ENCODE measurements at places on chromosomes 12 and 14. TPM values are rescaled to one million over a fixed set of nuclear protein-coding genes. Genes with fewer than 3 reads are reported as not detected.

EIF4B gene
- 584 TPM for total RNA-seq

GRCh38 chr12:12745576-12746211 lies 28.5 kb downstream of the CDKN1B start:
- no peak for DNase-seq

DCD gene
- total RNA-seq: not detected

- DNase-seq: peak; percentile 4
These were observed 1787.2 kb upstream of the SEL1L start for GRCh38 chr14:83320837-83321236.

DNA sequence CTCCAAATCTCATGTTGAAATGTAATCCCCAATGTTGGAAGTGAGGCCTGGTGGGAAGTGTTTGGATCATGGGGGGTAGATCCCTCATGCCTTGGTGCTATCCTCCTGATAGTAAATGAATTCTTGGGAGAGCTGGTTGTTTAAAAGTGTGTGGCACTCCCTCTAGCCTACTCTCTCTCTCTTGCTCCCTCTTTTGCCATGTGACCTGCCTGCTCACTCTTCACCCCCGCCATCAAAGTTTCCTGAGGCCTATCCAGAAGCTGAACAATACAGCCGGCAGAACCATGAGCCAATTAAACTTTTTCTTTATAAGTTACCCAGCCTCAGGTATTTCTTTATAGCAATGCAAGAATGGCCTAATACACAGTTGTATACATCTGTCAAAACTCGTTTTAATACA lies 62.5 kb downstream of the BCL2L14 start:
- DNase-seq: peak; percentile 31

DNA sequence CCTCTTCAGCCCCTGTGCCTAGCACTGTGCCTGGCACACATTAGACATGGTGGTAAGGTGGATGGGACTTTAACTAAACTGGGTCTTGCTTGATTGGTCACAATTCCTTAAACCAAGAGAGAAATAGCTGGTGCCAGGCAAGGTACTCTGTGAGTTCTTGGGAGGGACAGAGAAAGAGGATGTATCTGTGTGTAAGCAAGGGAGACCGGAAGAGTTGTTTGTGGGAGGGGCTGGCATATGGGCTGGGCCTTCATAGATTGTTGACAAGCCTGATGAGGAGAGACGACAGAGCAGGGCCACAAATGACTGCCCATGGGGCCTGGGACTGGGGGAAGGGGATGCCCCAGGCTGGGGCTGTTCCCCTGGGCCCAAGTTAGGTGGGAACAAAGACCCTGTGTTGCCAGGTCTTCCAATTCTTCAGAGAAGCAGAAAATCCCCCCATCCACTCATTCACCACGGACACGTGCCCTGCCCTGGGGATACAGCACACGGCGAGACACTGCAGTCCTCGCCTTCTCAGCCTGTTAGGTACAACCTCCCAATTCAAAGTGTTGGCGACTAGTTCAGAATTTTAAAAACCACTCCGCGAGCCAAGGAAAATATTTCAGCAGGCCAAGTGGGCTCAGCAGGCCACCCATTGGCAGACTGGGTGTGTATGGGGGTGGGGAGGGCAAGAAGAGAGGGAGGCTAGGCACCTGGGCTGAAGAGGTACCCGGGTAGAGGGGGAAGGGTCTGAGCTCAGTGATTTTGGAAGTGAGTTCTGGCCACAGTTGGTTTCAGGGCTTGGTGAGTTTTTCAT lies 11.4 kb upstream of the CYP46A1 start:
- DNase-seq: peak; percentile 44

- no peak for DNase-seq
These were observed 13.2 kb downstream of the RPS6KA5 start for GRCh38 chr14:91047174-91047753.

KCNH3 gene
- 0.12 TPM for total RNA-seq

DNA sequence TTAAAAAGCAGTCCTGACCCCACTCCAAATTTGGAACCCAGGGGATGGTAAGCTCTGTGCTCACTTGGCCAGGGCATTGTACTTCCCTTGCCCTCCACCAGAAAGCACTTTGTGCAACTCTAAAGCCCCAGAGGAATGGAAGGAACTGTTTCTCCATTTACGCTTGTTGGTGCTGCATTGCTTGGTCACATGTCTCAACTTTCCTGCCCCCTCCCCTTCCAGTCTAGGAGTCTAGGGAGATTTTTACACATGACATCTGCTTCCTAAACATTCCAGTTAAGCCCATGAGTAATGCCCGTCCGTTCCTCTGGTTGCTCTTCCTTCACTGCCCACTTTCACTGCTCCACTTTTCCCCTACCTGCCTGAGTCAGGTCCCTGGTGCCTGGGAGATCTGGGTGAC lies 92.6 kb upstream of the MAP1LC3B2 start:
- no peak for DNase-seq

DNA sequence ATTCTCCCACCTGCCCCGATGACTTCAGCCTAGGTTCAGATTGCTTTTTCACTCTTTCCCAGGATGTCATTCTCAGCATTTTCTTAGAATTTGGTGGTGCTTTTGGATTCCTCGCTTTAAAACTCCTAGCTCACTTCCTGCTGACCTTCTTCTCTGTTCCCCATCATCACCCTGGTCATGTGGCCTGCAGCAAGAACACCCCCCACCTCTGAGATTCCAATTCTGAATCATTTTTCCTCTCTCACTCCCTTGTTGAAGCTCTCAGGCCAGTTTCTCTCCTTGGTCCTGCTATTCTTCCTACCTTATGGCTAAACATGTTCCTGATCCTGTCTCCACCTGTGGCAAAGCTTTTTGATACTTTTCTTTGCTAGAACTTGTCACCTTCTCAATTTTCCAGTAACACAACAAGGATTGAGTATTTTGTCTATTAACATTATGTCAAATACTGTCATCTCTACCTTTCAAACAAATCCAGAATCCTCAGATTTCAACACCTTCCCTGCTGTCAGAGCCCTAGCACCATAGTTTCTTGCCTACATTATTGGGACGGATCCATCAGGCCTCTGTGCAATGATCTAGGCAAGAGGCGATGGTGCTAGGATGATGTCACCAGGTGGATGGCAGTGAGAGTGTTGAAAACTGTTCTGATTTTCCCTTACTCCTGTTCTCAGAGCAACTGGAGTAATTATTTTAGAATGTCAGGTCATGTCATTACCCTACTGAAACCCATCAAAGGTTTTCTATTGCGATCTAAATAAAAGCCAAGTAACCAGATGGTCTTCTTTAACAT lies 233.7 kb downstream of the MON2 start:
- DNase-seq: no peak

GRCh38 chr12:99343960-99344359 lies 303.6 kb upstream of the GARIN6 start:
- no peak for DNase-seq

- DNase-seq: no peak
These were observed 94.5 kb downstream of the SCARB1 start for GRCh38 chr12:124769163-124769530.

ENDOU gene
- total RNA-seq: not detected

GRCh38 chr14:60590991-60591414 lies 58.3 kb downstream of the SIX1 start:
- peak; percentile 38 for DNase-seq

DNA sequence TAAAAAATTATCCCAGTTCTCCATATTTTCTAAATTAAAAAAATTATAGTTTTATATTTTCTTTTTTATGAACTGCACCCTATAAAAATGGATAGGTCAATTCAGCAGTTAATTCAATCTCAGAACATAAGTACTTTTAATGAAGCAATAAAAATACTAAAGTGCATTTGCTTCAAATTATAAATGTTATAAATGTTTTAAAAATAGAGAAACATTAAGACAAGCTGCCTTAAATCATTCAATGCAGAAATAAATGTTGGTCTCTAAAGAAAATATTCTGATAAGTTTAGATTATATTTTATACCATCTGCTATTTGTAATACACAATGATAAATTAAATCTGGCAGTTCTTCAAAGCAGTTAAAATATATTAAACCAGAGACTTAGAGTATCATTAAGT lies 65.6 kb downstream of the ZC3H14 start:
- no peak for DNase-seq

- peak; percentile 1 for DNase-seq
These were observed 939.0 kb upstream of the ATXN7L3B start for GRCh38 chr12:73598626-73599025.

PZP gene
- not detected for total RNA-seq

GRCh38 chr12:100720016-100720654 lies 74.4 kb upstream of the ANO4 start:
- no peak for DNase-seq

RASSF9 gene
- total RNA-seq: 0.35 TPM

DNA sequence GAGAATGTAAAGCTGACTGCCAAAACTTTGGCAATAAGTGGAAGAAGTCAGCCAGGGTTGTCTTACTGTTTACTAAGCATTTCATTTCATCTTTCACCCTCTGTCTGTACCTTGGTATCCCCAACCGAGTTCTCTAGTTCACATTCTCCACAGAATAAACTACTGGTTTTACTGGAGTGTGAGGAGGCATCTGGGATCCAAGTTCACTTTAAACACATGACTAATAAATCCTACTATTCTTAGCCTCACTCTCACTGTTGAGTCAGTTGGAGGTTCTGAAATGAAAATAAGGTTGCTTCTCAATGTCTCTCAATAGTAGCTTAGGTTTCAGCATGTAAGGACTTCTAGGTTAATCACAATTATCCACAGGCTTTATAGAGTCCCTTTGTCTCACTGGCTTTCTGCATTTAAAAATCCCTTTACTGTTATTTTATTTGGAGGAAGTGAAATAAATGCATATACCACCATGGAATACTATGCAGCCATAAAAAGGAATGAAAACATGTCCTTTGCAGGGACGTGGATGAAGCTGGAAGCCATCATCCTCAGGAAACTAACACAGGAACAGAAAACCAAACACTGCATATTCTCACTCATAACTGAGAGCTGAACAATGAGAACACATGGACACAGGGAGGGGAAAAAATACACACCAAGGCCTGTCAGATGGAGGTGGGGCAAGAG lies 95.8 kb downstream of the EPS8 start:
- DNase-seq: no peak

PPM1A gene
- 42.8 TPM for total RNA-seq

GRCh38 chr14:99028041-99028440 lies 244.0 kb downstream of the BCL11B start:
- DNase-seq: no peak

GRCh38 chr14:37194698-37195097 lies 3.0 kb upstream of the MIPOL1 start:
- no peak for DNase-seq

DNA sequence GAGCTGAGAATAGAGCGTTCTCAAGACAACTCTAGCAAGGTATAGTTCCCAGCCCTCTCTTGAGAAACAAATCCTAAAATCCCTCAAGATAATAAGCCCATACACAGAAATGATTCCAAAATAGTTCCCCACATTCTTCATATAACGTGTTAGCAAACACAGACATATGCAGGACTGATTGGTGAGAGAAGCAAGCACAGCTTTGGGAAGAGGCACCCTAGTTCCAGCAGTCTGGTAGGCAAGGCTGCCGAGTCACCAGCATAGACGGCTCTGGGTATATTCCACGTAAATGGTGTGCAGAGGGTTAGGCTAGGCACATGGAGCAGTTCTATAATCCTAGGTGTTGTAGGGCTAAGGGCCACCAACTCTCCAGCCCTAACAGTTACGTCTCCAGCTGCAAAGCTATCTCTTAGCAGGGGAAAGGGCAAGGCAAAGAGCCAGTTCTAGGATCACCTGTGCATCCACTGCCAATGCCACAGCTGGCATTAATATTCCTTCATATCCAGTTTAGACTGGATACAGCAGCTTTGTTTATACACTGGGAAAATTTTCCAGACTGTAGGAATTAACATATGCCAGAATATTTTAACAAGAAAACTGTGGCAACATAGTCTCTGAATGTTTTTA lies 52.9 kb downstream of the SH2B3 start:
- DNase-seq: no peak

DNA sequence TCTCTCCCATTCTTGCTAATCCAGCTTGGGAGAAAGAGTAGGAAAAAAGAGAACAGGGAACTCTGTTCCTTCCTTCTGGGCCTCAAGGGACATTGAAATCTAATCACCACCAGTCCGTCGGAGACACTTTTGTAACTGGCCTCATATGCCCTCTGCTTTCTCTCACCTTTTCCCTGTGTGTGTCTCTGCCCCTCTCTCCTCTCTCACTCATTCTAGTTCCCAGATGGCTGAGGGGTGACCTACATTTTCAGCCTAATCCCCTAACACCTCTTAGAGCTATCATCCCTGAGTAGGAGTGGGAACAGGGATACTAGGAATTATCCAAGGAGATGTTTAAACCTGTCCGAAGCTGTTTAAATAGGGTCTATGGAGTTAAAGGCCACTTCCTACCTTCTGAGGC lies 8.9 kb upstream of the PCK2 start:
- DNase-seq: no peak

DNA sequence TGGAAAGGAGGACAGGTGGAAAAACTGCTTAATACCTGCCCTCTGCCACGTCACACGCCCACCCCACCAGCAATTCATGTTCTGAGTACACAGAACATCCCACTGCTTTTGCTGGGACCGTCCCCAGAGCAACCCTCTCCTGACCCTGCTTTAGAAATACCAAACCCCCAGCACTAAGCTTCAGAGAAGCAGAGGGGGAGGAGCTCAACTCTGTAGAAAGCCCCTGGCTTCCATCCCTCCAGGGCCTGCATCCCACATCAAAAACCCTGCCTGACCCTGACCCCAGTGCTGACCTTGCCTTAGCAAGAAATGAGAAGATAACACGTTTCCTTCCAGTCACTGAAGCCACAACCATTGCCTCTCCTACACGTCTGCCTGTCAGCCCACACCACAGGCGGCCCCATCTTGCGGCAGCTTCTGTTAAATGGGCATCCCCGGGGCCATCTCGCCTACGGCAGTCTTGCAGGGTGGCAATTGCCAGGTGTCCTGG lies 19.7 kb downstream of the VDR start:
- no peak for DNase-seq

DNA sequence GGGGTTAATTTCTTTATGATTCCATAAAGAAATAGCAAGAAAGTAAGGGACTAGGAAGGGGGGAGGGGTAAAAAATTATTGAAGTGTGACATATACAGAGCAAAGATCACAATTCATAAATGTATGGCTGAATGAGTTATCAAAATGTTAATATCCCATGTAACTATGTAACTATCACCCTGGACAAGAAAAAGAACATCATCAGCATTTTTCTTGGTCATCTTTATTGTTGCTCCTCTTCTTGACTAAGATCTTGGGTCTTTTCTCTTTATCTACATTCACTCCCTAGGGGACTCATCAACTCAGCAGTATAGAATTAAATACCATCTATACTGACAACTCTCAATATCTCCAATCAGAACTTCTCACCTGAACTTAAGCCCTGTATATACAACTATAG lies 57.5 kb downstream of the CAND1 start:
- no peak for DNase-seq

PELI2 gene
- 24.5 TPM for total RNA-seq

KRT83 gene
- not detected for total RNA-seq

DNA sequence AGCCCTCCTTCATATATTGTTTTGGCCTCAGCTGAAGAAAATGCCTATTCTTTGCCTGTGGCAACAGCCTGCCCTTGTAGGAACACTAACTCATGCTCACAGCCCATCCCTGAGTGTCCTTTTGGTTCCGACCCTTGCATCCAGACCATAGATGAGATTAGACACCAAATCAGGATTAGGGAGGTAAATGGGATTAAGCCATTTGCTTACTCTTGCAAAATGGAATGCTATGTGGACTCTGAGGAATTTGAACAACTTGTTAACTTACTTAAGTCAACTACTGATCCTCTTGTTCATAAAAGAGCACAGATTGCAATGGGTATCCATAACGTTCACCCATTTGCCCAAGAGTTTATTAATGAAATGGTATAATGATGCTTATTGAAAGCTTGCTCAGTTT lies 27.3 kb downstream of the TSHR start:
- DNase-seq: no peak

GRCh38 chr12:59383079-59383822 lies 212.6 kb upstream of the SLC16A7 start:
- no peak for DNase-seq

GRCh38 chr12:47773858-47774580 lies 981 bp downstream of the SLC48A1 start:
- no peak for DNase-seq
